Esophagus (tissue), 2 donors: ENCODE measurements at places on chromosomes 11 and 22. TPM values are rescaled to one million over a fixed set of nuclear protein-coding genes. Genes with fewer than 3 reads are reported as not detected.

UFD1 gene
- polyA plus RNA-seq, result 78.3 TPM

DGCR6 gene
- 0.57 TPM for polyA plus RNA-seq

UBQLN3 gene
- not detected for polyA plus RNA-seq

SPI1 gene
- polyA plus RNA-seq, result 6.8 TPM

FADS1 gene
- 1.6 TPM for polyA plus RNA-seq

RFPL2 gene
- polyA plus RNA-seq, result not detected

DEFB131B gene
- not detected for polyA plus RNA-seq

KIAA1671 gene
- 17.7 TPM for polyA plus RNA-seq

MISFA gene
- polyA plus RNA-seq, result 1.4 TPM

DUSP18 gene
- 3.6 TPM for polyA plus RNA-seq

OSBP2 gene
- polyA plus RNA-seq, result 2.7 TPM

OR5L2 gene
- not detected for polyA plus RNA-seq

MUC5AC gene
- polyA plus RNA-seq, result 0.01 TPM

CABP4 gene
- polyA plus RNA-seq, result 0.39 TPM

SLC22A6 gene
- not detected for polyA plus RNA-seq

OR5A1 gene
- not detected for polyA plus RNA-seq

PTPN5 gene
- polyA plus RNA-seq, result 0.47 TPM

DCHS1 gene
- polyA plus RNA-seq, result 2.0 TPM

OR2AT4 gene
- polyA plus RNA-seq, result not detected

LGR4 gene
- 11.8 TPM for polyA plus RNA-seq

KRTAP5-1 gene
- polyA plus RNA-seq, result not detected

HOATZ gene
- not detected for polyA plus RNA-seq

AAMDC gene
- 35.2 TPM for polyA plus RNA-seq

CNIH2 gene
- polyA plus RNA-seq, result 0.77 TPM

STK33 gene
- polyA plus RNA-seq, result 0.92 TPM

MRGPRX4 gene
- not detected for polyA plus RNA-seq

SELENOO gene
- 35.9 TPM for polyA plus RNA-seq

OR56B4 gene
- polyA plus RNA-seq, result not detected

MMP27 gene
- polyA plus RNA-seq, result 0.07 TPM

LUZP2 gene
- 0.20 TPM for polyA plus RNA-seq

IL18 gene
- 140 TPM for polyA plus RNA-seq

MS4A4E gene
- 0.51 TPM for polyA plus RNA-seq

KDM4E gene
- not detected for polyA plus RNA-seq

C11orf98 gene
- 71.9 TPM for polyA plus RNA-seq

NUDT22 gene
- 49.5 TPM for polyA plus RNA-seq

OR52J3 gene
- not detected for polyA plus RNA-seq

CALCA gene
- polyA plus RNA-seq, result 0.02 TPM

CNGA4 gene
- polyA plus RNA-seq, result 0.06 TPM

MYO18B gene
- 0.31 TPM for polyA plus RNA-seq

PATE4 gene
- not detected for polyA plus RNA-seq

SOX6 gene
- polyA plus RNA-seq, result 1.2 TPM

TSPAN32 gene
- polyA plus RNA-seq, result 0.47 TPM

EFEMP2 gene
- 13.1 TPM for polyA plus RNA-seq

HPX gene
- polyA plus RNA-seq, result 0.26 TPM

SCN4B gene
- 0.75 TPM for polyA plus RNA-seq

PRG3 gene
- polyA plus RNA-seq, result not detected

MIOX gene
- not detected for polyA plus RNA-seq

MYO7A gene
- polyA plus RNA-seq, result 1.2 TPM

OR52D1 gene
- polyA plus RNA-seq, result not detected

OR5B21 gene
- polyA plus RNA-seq, result not detected

OTOG gene
- not detected for polyA plus RNA-seq

SMC1B gene
- polyA plus RNA-seq, result not detected

GGTLC3 gene
- not detected for polyA plus RNA-seq

ATG13 gene
- 20.0 TPM for polyA plus RNA-seq

LRP5 gene
- polyA plus RNA-seq, result 16.0 TPM

TMX2 gene
- 37.1 TPM for polyA plus RNA-seq
